ENCODE measurements at places on chromosomes 2 and 18.

DNA sequence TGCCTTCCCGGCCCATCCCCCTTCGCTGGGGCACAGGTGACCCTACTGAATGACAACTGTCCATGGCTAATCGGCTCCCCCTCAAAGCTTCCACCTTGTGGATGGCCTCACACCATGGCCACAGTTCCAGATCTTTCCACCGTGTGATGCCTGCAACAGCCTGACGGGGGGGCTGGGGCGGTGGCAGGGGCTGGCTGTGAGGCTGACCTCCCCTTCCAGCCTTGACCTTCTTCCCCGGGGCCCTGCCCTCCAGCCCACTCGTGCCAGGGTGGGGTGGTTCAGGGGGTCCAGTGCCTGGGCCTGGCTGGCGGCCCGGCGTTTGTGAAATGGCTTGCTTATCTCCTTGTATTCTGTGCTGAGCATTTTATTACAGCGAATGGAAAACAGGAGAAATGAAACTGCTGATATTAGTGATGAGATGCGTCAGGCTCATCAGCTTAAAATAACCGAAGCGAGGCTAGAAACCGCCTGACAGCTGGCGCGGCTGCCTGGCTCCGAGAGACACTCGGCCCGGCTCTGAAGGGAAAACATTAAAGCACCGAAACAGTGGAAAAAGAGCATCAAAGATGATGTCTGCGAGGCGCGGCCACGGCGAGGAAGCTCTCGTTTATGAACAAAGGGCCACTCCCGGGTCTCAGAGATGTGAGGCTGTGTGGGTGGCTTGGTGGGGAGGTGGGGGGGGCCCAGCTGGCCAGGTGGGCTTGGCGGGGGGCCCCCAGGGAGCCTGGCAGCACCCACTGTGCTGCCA is 916 bp upstream of the PDCD1 start:
- DNase-seq, result peak; percentile 45

GRCh38 chr2:65438137-65438899 is 5.9 kb upstream of the SPRED2 start:
- DNase-seq, result no peak

GRCh38 chr18:61832858-61833257 is 59.9 kb downstream of the RNF152 start:
- DNase-seq, result no peak

- peak; percentile 49 for DNase-seq
These were observed 46.3 kb downstream of the LMAN2L start for GRCh38 chr2:96693286-96694200.

Data from NCI-H2171 treated with DMSO at 0.1 percent for 48 hours (cell line).